T-cell (primary cell): ENCODE measurements at places on chromosomes 6 and 20. TPM values are rescaled to one million over a fixed set of nuclear protein-coding genes. Genes with fewer than 3 reads are reported as not detected.
A peak's percentile ranks its signal among the peaks of the same experiment; 100 is the strongest.

GRCh38 chr6:152981989-152982903 lies 595 bp downstream of the FBXO5 start:
- no peak for DNase-seq

GRCh38 chr6:3891883-3892282 lies 42.7 kb downstream of the FAM50B start:
- no peak for DNase-seq

DNA sequence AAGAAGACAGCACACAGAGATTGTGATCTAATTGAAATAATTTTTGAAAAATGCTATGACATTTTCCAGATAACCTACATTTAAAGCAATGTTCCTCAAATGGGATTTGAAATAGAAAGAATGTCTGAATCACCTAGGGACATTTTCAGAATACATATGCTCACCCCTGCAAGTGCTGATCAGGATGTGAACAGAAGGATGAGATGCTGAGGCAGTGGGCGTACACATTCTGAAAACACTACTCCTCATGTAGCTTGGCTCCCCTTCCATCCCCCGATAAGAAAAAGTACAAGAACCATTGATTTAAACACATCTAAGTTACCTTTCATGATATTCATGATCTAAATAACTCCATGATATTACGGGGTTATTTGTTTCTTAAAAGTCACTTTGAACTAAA lies 29.9 kb upstream of the HINT3 start:
- no peak for DNase-seq

PSMB9 gene
- 125 TPM for total RNA-seq

CCN5 gene
- total RNA-seq = not detected

DNA sequence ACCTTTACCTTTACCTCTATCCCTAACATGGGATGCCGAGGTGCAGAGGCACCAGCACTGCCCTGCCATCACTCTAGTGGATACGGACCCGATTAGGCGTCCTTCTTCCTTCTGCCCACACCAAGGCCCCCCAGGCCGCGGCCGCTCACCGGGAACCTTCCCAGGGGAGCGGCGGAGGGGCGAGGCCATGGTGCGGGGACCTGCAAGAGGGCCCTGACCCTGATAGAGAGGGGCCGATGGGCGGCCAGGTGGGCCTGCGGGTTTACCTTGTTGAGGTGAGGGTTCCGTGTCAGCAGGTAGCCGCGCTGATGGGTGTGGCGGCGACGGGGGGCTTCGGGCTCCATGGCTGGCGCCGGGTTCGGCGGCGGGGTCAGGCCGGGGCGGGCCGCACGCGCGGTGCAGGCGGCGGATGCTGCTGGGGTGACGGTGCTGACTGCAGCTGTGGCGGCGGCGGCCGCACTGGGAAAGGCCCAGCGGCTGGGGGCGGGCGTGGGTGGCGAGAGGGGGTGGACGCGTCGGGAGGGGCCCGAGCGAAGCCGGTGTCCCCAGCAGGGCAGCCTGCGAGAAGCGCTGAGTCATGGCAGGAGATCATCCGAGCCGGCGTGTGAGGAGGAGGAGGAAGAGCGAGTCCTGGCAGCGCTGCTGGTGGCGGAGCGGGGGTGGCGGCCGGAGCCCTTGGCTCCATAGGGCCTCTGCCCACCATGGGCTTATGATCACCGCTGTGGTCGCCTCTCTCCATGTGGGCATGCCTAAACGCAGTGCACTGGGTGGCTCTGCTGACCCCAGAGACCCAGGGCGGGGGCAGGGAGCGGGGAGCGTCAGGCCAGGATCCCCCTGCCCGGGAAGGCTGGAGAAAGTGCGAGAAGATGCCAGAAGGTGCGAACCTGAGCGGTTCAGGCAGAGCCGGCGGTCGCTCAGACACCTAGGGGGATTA lies at the start of gene ME1:
TSS of gene ME1 (minus strand) at position 441 of the 934 bp plus-strand sequence. CDS start at position 344, 97 bp downstream.
- peak; percentile 23 for DNase-seq

GRCh38 chr6:122736616-122737015 lies 42.9 kb upstream of the FABP7 start:
- no peak for DNase-seq

- DNase-seq = no peak
Observed at GRCh38 chr6:168606722-168607121, 165.7 kb downstream of the SMOC2 start.

DNA sequence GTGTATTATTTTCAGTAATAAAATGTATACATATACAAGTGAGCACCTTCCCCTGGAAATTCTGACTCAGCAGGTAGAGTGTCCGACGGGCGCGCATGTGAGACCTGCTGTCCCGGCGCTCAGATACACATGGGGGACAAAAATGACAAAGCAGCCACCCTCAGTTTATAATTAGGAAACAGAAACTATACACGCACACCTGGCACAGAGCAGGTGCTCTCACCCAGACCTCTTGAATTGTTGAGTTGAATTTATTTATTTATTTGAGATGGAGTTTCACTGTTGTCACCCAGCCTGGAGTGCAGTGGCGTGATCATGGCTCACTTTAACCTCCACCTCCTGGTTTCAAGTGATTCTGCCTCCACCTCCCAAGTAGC lies 180.4 kb downstream of the ZDHHC14 start:
- DNase-seq = no peak

DNA sequence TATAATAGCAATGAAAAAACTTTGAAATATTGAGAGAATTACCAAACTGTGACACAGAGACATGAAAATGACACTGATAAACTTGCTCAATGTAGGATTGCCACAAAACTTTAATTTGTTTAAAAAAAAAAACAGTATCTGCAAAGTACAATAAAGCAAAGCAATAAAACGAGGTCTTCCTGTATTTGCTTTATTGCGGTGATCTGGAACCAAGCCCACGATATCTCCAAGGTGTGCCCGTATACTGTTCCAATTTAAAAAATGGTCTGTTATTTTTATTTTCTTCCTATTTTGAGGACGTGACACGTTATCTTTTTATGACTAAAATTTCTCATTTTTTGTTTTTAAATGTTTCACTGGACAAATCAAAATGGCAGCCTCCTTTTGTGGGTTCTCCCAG lies 25.5 kb downstream of the EYA2 start:
- no peak for DNase-seq

GRCh38 chr6:28981431-28981832 lies 23.7 kb downstream of the ZNF311 start:
- peak; percentile 76 for DNase-seq

DNA sequence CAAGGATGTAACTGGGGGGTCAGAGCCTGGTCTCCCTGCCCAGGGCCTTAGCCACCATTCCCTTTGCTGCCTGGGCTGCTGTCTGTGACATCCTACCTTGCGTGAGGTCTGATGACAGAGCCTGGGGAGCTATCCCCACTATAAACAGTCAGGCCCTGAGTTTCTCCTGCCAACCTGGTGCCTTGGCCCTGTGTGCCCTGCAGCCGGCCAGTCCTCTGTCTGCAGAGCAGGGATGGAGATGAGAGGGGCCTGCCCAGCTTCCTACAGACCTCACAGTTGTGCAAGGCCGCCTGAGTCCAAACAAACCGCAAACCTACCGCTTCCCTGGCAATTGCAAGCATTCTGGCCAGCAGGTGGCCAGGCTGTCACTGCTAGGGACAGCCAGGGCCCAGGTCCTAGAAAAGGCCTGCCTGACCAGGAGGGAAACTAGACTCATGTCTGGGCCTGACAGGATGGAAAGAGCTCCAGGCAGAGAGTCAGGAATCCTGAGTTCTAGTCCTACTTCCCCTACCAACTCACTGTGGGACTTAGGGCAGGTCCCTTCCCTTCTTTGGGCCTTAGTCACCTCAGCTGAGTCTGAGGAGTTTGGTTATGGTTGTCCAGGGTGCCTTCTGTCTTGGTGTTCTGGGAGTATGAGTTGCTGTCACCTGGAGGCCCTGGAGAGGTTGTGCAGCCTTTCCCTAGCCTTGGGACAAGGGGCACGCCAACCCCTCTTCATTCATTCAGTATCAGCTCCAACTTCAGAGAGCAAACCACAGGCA lies 86.2 kb downstream of the VEGFA start:
- no peak for DNase-seq

DNA sequence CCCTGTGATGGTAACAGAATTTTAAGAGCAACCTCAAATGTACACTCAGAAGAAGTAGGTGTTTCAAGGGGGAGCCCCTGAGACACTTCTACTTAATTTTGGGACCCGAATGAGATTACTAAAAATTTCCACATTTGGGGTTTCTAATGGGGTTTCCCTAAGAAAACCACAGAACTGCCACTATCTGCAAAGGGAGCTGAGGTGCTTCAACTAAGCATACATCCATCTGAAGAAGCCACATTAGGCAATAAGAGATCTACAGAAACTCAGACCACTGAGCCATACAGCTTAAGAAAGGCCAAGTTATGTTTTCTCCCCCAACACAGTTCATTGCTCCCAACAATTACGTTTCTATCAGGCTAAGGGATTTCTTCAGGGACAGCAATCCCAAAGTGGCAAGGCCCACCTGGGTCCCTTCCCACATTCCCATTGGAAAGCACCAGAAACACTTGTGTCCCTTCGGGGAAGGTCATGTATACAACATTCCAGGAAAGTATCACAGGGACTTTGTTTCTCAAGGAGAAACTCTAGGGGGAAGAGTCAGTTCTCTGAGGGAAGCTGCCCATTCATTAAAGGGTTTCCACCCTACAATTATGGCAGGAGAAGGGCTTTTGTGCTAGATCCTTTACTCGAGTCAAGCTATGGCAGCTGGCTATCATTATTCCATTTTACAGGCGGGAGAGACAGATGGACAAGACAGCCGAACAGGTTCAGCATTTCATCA lies 5.0 kb downstream of the BCL2L1 start:
- no peak for DNase-seq

DNA sequence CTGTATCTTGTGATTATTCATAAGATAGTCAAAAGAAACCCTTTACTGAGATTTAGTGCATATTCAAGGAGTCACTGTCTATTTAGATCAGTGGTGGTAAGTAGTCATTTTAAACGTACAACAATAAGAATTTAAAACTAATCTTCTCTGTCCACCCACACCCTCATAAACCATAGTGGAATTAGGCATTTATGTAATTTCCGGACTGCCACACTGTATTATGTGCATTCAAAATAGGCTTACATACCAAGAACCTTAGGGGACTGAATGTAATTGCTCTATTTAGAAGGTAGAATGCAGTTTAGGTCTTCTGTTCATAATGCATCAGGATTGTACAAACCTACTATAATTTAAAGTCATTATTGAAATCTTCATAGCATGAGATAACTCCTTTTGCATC lies 685.4 kb downstream of the TENT5A start:
- no peak for DNase-seq

LTA gene
- 12.5 TPM for total RNA-seq

DNA sequence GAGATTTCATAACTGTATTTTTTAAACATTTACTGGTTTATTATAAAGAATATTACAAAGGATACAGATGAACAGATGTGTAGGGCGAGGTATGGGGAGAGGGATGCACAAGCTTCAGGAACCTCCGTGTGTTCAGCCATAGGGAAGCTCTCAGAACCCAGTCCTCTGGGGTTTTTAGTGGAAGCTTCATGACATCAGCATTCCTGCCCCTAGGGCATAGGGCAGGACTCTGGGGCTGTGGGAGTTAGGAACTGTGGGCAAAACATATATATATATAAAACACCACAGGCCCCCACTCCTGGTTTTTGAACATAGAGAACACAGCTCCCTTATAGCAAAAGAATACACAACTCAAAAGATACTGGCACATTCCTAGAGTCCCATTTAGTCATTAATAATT lies 21.9 kb downstream of the EFCAB8 start:
- DNase-seq = no peak

BEND6 gene
- not detected for total RNA-seq

GRCh38 chr6:7669742-7670141 lies 56.2 kb upstream of the BMP6 start:
- DNase-seq = no peak

STX7 gene
- total RNA-seq = 13.3 TPM
